ENCODE measurements at places on chromosomes 4 and X. TPM values are rescaled to one million over a fixed set of nuclear protein-coding genes. Genes with fewer than 3 reads are reported as not detected.

Gene COL25A1
- total RNA-seq: 0.26 TPM

Gene CYSLTR1
- total RNA-seq: 4.9 TPM

Gene ARHGAP36
- total RNA-seq: not detected

DNA sequence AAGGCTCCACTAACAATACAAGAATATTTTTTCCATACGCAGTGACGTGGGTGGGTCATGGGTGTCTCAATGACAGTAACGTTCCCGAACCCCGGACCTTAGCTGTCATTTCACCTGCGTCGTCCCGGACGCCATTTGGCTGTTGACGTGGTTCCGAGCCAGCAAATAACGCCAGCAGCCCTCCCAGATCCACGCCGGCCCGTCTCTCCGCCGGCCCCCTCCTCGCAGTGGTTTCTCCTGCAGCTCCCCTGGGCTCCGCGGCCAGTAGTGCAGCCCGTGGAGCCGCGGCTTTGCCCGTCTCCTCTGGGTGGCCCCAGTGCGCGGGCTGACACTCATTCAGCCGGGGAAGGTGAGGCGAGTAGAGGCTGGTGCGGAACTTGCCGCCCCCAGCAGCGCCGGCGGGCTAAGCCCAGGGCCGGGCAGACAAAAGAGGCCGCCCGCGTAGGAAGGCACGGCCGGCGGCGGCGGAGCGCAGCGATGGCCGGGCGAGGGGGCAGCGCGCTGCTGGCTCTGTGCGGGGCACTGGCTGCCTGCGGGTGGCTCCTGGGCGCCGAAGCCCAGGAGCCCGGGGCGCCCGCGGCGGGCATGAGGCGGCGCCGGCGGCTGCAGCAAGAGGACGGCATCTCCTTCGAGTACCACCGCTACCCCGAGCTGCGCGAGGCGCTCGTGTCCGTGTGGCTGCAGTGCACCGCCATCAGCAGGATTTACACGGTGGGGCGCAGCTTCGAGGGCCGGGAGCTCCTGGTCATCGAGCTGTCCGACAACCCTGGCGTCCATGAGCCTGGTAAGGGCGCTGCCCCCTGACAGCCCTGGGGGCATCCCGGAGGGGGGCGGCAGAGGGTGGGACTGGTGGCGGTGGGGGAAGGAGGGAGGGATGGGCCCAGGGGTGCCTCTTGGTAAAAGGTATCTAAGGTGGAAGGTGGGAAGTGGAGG is at the start of gene CPE:
Gene CPE (plus strand): TSS at position 264 of the 933 bp plus-strand sequence. CDS start 214 bp downstream, at position 478.
- H3K4me1 ChIP-seq: peaks cover 20% of the 10 kb centered on the region
- peak within 1 kb of the TSS; percentile 0 for H3K4me3 ChIP-seq
- H3K27ac ChIP-seq: peak within 1 kb of the TSS; percentile 88
- DNase-seq: peak; percentile 82

- no peak overlapping the region for H3K27ac ChIP-seq
- peaks cover 12% of the 10 kb centered on the region for H3K4me1 ChIP-seq
- H3K4me3 ChIP-seq: no peak overlapping the region
- H3K36me3 ChIP-seq: no peaks in the 10 kb centered on the region
- H3K27me3 ChIP-seq: no peaks in the 10 kb centered on the region
These were observed 176.8 kb downstream of the SCFD2 start for GRCh38 chr4:53189011-53189410.
